ENCODE measurements at places on chromosomes 2 and 18.

GRCh38 chr2:241003047-241003360 is 4.6 kb downstream of the SNED1 start:
- no peaks in the 10 kb centered on the region for H3K27me3 ChIP-seq
- H3K4me3 ChIP-seq = no peak overlapping the region

DNA sequence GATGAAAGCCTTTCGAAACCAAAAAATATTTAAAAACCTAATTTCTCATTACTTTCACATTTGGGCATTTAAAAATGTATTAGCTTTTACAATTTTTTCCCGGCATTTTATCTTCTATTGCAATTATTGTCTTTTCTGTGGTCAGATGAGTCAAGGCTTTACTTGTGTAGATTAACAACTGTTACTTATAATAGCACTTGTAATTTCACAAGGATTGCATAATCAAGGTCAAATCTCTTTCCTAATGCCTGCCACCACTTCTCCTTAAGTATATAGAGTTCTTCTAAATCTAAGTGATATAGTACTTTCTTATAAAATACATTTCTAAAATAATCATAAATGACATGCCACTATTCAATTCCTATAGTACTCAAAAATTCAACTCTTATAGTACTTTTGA is 67.2 kb downstream of the SLC8A1 start:
- no peaks in the 10 kb centered on the region for H3K27me3 ChIP-seq
- H3K27ac ChIP-seq = no peak overlapping the region
- no peaks in the 10 kb centered on the region for H3K36me3 ChIP-seq
- no peak overlapping the region for H3K4me3 ChIP-seq
- no peak for DNase-seq

DNA sequence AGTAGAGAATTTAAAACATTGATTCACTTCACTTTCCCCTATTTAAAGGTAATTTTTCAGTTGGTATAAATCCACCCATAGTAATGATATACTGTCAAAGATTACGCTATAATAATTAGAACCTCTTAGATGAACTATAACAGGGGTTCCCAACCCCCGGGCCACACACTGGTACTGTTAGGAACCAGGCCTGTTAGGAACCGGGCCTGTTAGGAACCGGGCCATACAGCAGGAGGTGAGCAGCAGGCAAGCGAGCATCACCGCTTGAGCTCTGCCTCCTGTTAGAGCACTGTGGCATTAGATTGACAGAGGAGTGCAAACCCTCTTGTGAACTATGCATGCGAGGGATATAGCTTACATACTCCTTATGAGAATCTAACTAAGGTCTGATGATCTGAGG is 34.0 kb upstream of the CD302 start:
- no peaks in the 10 kb centered on the region for H3K36me3 ChIP-seq
- H3K4me1 ChIP-seq = no peaks in the 10 kb centered on the region
- no peak overlapping the region for H3K27ac ChIP-seq

DNA sequence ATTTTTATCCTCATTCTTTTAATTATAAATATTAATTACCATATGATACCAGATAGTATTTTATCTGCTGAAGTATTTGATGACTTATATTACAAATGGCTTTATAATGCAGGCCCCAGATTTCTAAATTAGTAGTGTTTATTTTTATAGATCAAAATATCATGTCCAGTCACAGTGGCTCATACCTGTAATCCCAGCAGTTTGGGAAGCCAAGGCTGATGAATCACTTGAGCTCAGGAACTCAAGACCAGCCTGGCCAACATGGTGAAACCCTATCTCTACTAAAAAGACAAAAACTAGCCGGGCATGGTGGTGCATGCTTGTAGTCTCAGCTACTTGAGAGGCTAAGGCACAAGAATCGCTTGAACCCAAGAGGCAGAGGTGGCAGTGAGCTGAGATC is 100.1 kb upstream of the ARHGAP15 start:
- H3K27me3 ChIP-seq = no peaks in the 10 kb centered on the region
- no peak overlapping the region for H3K27ac ChIP-seq
- H3K4me1 ChIP-seq = no peaks in the 10 kb centered on the region
- peaks cover 14% of the 10 kb centered on the region for H3K36me3 ChIP-seq
- no peak for DNase-seq

- no peaks in the 10 kb centered on the region for H3K27me3 ChIP-seq
- no peak for DNase-seq
- no peak overlapping the region for H3K4me3 ChIP-seq
- no peaks in the 10 kb centered on the region for H3K36me3 ChIP-seq
- no peak overlapping the region for H3K27ac ChIP-seq
Measured at GRCh38 chr18:13536578-13536977, 189.8 kb downstream of the FAM210A start.

DNA sequence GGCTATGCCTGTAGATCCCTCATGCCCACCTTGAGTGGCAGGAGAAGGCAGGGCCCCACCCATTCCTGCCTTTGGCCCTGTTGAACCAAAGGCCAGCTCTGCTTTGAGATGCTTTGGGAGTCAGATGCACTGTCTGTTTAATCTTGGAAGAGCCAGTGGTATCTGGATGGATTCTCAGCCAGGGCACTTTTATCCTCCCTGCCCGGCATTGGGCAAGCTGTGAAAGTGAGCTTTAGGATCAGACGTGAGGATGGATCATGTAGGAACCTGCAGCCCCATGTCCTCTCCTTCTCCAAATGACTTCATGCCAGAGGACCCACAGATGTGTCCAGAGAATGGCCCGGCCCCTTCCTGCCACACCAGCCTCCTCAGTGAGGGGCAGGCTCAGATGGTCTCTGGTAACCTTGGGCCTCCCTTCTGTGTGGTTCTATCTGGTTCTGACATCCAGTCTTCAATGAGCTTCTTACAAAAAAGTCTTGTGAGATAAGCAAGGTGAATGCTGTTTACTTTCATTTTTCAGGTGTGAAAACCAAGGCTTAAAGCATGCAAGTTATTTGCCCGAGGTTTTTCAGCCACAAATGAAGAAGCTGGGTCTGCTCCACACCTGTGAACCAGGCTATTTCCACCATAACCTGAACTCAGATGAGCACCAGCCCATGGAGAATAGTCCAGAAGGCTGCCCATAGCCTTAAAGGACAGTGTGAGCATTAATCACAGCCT is 123.8 kb downstream of the KCTD1 start:
- H3K36me3 ChIP-seq = no peaks in the 10 kb centered on the region
- no peak overlapping the region for H3K27ac ChIP-seq
- peaks cover 14% of the 10 kb centered on the region for H3K4me1 ChIP-seq

DNA sequence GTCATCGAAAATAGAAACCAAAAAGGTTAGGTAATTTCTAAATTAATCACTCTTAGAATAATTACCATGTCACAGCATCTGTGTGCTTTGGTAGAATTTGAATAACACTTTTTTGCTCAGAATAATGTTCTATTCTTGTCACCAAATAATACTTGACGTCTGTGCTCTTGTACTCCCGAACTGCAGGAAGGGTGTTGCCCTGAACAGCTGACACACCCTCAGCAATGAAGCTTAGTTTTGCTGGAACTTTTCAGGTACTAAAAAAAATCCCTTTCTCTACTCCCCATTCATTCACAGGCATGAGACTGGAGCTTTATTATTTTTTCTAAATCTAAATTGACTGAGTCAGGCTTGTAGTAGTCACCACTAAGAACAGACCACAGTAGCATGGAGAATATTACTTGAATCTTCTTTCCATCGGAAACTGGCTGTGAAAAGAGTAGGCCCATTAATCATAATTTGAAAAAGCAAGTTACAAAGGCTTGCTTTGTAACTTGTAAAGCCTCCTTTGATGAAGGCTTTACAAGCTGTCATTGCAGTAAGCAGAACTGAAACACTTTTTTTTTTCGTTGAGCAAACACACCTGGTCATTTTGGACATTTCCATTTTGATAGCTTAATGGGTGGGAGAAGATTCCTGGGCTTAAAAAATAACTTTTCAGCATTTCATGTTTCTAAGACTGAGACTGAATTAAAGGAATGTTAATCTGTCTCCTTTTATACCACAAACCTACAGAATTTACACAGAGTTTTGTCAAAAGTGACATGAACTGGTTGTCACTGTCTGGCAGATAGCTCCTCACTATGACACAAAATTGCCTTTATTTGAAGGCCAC is 70.3 kb upstream of the PELI1 start:
- H3K36me3 ChIP-seq = no peaks in the 10 kb centered on the region
- H3K4me3 ChIP-seq = no peak overlapping the region
- no peak for DNase-seq
- H3K27ac ChIP-seq = no peak overlapping the region
- peaks cover 9% of the 10 kb centered on the region for H3K4me1 ChIP-seq

DNA sequence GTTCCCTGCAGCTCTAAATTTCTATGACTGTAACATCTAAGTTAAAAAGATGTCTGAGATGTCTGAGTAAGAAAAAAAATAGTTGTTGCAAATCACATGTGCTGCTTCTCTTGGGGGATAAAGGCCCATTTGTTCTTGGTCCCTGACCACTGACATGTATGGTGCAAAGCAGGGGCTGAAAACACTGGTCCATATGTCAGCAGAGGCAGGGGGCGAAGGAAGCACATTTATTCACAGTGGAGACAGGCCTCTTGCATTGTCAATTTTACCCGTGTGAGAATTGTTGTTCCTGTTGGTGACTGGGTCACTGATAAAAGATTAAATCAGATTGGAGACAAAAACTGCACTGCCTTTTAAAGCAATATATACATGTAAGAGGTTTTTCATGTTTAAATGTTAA is 38.8 kb downstream of the PRKCE start:
- H3K4me1 ChIP-seq = no peaks in the 10 kb centered on the region
- 0 out of 3 replicates have a peak, but pooled peaks cover 5% of the 10 kb centered on the region for H3K27me3 ChIP-seq

DNA sequence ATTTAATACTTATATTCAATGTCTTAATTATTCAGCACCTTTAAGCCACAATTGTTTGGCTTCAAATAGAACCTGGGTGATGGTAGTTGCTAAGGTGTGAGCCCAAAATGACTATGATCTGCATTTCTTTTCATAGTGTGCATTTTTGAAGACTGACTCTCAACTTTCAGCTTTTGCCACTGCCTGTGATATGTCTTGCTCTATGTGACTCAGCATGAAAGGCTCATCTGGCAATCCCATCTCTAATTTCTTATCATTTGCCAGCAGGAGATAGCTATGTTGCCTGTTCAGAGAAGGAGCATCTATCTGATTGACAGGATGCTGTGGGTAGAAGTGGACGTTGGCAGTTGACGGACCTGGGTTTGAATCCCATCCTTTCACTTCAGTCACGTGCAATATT is 34.5 kb upstream of the CCDC93 start:
- H3K27me3 ChIP-seq = no peaks in the 10 kb centered on the region
- no peak for DNase-seq
- no peak overlapping the region for H3K27ac ChIP-seq
- H3K36me3 ChIP-seq = no peaks in the 10 kb centered on the region

DNA sequence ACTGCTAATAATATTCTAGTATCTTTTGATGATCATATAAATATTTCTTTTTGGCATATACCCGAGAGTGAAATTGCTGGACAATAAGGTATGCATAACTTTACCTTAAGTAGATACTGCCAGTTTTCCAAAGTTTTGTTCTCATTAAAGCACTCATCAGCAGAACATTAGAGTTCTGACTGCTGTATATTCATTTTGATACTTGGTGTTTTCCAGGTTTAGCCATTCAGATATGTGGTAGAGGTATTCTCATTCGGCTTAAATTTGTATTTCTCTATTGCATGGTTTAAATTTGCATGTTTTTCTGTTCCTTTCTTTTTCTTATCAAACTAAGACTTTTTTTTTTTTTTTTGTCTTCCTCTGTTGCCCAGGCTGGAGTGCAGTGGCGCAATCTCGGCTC is 18.2 kb downstream of the CYBRD1 start:
- H3K4me1 ChIP-seq = no peaks in the 10 kb centered on the region
- 0 out of 3 replicates have a peak, but pooled peaks cover 3% of the 10 kb centered on the region for H3K27me3 ChIP-seq
- no peak for DNase-seq
- no peaks in the 10 kb centered on the region for H3K36me3 ChIP-seq
- H3K27ac ChIP-seq = no peak overlapping the region

DNA sequence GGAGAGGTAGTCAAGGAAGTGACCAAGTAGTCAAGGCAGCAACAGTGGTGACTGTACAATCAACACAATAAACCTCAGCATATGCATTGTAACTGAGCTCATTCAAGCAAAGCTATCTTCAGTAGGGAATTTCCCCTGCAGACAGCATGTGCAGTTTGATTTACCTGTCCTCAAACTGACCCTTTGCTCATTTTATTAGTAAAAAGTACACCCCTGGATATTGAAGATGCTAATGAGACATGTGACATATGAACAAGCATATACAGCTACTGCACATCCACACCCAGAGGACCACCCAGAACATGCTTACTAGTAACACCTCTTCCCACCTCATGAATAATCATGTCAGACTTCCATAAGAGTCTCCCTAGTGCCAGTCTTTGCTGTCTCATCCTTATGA is 15.4 kb downstream of the C2orf81 start:
- no peaks in the 10 kb centered on the region for H3K27me3 ChIP-seq
- H3K27ac ChIP-seq = no peak overlapping the region
- no peaks in the 10 kb centered on the region for H3K4me1 ChIP-seq
- no peak for DNase-seq
- H3K4me3 ChIP-seq = no peak overlapping the region
- H3K36me3 ChIP-seq = no peaks in the 10 kb centered on the region

DNA sequence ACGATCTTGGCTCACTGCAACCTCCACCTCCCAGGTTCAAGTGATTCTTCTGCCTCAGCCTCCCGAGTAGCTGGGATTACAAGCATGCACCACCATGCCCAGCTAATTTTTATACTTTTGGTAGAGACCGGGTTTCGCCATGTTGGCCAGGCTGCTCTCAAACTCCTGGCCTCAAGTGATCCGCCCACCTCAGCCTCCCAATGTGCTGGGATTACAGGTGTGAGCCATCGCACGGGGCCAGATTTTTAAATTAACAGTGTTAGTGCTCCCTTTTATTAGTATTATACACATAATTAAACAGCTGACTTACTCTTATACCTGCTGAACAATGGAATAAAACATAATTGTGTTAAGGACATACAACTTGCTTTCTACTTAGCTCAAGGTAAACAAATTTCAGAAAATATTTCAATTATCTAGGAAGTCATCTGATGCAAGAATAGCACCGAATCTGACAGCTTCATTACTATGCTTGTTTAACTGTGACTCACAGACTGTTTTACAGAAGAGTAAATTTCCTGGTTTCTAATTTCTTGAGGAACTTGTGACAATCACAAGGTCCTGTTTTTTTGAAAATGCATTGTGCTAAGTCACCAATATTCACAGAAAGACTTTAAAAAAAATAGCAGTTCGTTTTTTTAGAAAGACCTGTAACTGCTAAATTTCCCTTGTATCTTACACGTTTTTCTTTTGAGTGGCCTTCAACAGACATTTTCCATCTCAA is 51.2 kb downstream of the SPIRE1 start:
- peaks cover 56% of the 10 kb centered on the region for H3K4me1 ChIP-seq
- H3K27ac ChIP-seq = peak overlapping the region; percentile 42
- H3K36me3 ChIP-seq = no peaks in the 10 kb centered on the region
- no peak overlapping the region for H3K4me3 ChIP-seq
- H3K27me3 ChIP-seq = no peaks in the 10 kb centered on the region
- peak; percentile 38 for DNase-seq

- no peaks in the 10 kb centered on the region for H3K4me1 ChIP-seq
- H3K36me3 ChIP-seq = no peaks in the 10 kb centered on the region
- H3K27ac ChIP-seq = no peak overlapping the region
- DNase-seq = no peak
Measured at GRCh38 chr18:33116376-33116775, 324.1 kb downstream of the CCDC178 start.

- H3K27me3 ChIP-seq = no peaks in the 10 kb centered on the region
- no peak for DNase-seq
- H3K27ac ChIP-seq = no peak overlapping the region
- H3K4me3 ChIP-seq = no peak overlapping the region
- H3K4me1 ChIP-seq = no peaks in the 10 kb centered on the region
Measured at GRCh38 chr2:68423966-68424650, 43.0 kb downstream of the FBXO48 start.

All from HepG2 (cell line).